ENCODE measurements at places on chromosomes 5 and 9.

- no peak for DNase-seq
Measured at GRCh38 chr5:54807421-54807820, 178.0 kb downstream of the ESM1 start.

GRCh38 chr5:80216753-80217596, 38.9 kb downstream of the SERINC5 start:
- DNase-seq: peak; percentile 17

DNA sequence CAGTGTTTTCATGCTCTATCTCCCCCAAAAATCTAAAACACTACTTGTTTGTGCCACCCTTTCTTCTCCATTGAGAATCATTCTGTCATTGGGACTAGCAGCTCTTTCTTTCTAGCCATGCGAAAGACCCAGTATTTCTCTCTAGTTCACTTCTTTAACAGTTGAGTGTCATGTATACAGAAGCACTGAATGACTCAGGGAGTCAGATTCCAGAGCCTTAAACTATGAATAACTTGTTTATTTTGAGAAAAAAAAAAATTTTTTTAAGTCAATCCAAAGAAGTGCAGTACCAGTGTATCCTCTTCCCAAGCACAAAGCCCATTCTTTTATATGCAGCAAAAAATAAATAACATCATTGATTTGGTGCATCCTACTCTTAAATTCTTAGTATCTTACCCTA, 415.4 kb upstream of the GRAMD2B start:
- DNase-seq: no peak

DNA sequence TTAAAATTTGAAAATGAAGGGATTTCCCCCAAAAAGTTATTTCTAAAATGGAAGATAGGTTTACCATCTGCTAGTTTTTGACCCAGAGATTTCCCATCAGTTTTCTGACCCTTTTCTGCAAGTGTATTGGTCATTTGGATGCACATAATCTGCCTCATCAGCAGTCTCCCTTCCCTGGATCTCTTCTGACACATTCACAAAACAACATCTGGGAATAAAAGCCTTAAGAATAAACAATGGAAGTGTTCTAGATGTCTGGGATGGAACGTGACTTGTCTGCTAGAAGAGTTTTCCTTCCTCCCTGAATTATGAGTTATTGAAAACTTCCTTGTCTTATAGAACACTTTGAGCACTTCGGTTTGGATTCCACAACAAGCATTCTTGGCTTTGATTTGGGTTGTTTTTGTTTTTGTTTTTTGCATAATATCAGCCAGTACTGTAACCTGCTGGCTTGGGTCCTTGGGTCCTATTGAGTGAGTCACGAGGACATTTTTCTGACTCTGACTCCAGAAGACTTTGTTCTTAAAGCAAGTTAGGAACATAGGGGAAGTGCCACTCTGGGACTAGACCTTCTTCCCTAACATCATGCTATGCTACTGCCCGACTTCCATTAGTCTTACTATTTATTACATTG, 18.2 kb upstream of the ESM1 start:
- no peak for DNase-seq

GRCh38 chr5:7396713-7397454, 946 bp downstream of the ADCY2 start:
- no peak for DNase-seq

DNA sequence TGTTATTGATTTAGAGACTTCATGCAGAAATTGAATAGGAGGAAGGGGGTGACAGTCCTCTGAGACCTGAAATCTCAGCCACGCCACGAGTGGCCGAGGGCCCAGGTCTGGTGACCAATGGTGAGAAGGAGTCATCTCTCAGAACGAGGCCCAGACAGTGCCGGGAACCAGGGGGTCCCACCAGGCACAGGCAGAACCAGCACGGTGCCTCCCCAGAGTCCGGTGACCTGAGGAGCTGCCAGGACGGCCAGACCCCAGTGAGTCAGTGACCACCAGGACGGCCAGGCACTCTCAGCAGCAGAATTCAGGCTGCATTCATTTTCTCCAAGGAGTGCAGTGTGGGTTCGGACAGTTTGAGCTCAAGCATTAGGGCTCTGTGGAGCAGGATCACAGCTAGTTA, 43.8 kb upstream of the NKD2 start:
- DNase-seq: no peak

DNA sequence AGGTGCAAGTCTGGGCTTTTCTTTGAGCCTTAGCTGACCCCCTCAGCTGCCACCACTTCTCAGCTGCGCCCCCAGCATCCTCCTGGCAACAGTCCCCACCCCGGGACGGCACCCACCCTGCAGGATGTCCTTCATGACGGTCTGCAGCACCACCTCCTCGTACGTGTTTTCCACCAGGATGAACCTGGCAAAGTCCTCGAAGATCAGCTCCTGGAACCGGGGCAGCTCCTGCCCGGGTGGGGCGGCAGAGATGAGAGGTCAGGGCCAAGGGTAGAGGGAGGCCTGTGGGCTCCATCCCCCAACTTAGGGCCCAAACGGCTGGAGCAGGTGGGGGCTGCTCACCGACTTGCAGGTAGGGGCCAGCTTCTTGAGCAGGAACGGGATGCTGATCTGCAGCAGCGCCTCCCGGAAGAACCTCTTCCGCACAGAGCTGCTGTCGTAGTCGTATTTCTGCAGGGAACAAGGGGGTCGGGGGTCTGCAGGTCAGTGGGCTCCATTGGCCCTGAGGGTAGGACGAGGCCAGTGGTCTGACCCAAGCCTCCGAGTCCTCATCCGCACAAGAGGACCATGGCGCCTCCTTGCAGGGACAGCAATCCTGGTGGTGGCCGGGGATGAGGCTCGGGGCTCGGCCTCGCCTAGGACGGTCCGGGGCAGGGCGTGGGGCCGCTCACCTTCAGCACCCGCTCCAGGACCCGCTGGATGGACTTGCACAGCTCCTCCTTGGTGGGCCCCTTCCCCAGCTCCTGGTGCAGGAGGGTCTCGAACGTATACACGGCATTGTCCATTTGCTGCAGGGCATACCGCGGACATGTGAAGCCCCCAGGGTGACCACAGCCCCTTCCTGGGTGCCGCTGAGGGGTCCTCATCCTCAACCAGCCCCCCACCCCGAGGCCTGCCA, 56.7 kb downstream of the LRSAM1 start:
- DNase-seq: no peak

- DNase-seq: no peak
Measured at GRCh38 chr5:146041180-146041789, 64.1 kb downstream of the PLAC8L1 start.

DNA sequence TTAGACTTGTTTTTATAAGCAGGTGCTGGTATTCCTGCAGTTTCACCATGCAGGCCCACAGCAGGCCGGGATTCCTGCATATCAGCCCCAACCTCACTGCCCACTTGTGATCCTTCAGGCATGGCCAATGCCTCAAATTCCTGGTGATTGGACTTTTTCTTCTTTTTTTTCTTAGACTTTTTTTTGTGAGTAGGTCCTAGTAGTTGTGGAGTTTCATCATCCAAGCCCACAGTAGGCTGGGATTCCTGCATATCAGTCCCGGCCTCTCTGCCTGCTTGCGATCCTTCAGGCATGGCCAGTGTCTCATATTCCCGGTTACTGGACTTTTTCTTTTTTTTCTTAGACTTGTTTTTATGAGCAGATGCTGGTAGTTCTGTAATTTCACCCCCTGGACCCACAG, 4.8 kb downstream of the TTF1 start:
- DNase-seq: no peak

DNA sequence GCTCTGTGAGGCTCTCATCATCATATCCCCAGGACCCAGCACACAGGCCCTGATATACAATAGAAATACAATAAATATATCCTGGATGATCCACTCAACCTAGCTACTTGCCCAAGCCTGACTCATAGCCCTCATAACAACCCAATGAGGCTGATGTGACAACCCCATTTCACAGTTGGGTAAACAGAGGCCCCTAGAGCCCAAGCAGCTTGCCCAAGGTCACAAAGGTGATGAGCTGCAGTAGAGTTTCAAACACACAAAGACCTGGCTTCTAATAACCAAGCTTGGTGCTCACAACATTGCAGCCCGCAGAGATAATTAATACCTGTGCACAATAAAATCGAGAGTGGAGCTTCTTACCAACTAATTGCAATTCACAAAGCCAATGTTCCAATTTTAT, 3.2 kb upstream of the AKNA start:
- no peak for DNase-seq

GRCh38 chr5:151156507-151157420, 815 bp downstream of the ANXA6 start:
- no peak for DNase-seq

GRCh38 chr9:76743931-76744330, 20.3 kb upstream of the PCA3 start:
- DNase-seq: no peak

DNA sequence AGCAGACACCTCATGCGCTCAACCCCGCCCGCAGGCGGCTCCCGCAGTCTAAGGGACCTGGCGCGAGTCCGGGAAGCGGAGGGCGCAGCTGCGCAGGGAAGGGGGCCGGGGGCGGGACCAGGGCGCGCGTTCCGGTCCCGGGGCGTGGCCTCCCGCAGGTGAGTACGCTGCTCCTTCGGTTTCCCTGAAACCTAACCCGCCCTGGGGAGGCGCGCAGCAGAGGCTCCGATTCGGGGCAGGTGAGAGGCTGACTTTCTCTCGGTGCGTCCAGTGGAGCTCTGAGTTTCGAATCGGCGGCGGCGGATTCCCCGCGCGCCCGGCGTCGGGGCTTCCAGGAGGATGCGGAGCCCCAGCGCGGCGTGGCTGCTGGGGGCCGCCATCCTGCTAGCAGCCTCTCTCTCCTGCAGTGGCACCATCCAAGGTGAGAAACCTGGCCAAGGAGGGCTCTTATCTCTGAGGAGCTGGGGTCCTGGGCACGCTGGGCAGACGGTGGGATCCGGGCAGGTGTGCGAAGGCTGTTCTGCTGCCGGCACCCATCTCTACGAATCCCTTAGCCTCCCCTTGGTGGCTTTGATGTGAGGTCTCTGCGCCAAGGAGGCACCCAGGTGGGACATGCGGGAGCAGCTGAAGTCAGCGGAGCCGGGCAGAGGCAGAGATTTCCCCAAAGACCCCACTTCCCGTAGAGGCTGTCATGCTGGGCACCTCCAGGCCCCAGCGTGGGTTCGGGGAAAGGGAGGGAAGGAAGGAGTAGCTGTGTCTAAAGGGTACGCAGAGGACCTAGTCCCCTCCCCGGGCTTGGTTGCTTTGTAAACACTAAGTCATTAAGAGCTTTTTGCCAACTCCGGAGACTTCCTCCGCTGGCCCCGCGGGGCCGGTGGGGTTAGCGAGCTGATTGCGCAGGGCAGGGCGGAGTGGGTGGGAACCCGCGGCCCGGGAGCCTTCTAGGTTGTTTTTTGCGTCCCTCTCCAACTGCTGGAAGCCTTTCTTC, at the start of gene F2RL1:
TSS of gene F2RL1 (plus strand) at position 187 of the 988 bp plus-strand sequence. CDS start at position 340, 153 bp downstream.
- peak; percentile 39 for DNase-seq

DNA sequence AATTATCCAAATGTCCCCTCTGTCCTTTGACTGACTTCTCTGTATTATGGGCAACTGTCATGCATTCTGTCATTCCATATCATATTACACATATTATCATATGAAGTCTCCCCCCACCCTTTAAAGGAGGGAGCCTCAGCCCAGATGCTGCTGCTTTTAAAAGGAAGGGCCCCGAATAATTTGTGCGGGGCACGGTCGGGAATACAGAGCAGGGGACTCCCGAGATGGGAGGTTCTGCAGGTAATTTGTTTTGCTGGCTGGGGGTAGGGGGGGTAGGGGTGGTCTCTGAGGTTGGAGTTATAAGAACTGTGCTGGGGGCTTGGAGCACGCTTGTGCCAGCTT, 10.1 kb upstream of the LHX2 start:
- no peak for DNase-seq

DNA sequence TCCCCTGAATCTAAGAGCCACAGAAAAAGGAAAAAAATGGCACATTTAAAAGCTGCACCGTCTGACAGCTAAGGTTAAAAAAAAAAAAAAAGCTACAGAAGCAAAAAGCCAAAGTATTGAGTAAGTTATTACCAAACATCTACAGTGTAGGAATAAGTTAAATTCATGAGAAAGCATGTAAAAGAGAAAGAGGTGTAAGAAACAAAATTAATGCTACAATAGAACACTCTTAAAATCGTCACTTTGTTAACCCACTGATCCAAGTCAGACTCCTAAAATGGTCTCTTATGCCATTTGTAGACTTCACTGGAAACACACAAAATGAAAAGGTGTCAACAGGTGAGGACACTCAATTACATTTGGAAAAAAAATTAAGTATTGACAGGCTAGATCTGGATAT, 120.2 kb downstream of the SSBP2 start:
- no peak for DNase-seq

DNA sequence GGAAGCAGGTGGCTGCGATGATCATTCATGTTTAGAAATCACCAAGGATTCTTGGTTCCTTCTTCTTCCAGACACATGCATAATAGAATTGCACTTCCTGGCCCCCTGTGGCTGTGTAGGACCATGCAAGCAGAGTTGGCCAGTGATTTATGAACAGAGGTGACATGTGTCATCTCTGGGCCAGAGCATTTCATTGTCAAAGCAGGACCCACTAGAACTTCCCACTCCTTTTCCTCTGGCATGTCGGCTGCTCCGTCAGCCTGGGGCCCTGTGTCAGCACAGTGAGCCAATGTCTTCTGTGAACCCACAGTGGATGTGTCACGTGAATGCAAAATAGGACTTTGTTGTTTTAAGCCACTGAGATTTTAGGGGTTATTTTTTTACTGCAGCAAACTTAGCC, 59.2 kb downstream of the HSD17B3 start:
- DNase-seq: no peak

DNA sequence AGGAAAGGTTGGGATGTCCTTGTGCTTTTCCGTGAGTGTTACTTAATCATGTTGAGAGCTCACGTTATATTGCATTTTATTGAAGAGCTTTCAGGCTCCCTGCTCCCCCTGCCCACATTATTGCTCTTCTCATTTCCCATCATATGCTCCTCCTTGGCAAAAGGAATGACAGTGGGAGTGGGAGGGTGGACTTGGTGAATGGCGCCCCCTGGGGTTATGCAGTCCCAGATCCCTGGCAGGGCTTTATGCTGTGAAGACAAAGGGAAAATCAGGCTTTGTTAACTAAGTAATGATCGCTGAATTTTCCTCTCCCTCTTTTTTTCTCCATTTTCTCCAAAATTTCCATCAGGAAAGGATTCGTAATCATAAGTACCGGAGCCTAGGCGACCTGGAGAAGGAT, 166.6 kb downstream of the SMARCA2 start:
- no peak for DNase-seq

DNA sequence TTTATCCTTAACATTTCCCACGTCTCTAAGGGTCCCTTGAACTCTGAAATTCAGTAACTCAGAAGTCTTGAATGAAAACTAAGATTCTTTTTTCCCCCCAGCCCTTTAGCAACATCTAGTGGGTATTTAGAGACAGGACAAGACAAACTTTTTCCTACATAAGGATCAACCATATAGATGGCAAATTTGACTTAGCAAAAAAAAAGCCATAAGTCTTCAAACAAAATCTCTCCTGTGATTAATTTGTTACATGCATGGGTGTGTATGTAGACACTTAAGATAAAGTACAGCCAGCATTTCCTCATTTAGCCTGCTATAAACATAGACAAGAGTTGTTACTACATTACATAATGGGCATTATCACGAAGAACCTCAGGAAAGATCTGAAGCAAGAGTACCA, 29.1 kb upstream of the ANKRD31 start:
- no peak for DNase-seq

Data from activated CD4-positive, alpha-beta T cell treated with anti-CD3 and anti-CD28 coated beads, Interleukin-2, amount 50 U/mL, for 4 hours (primary cell).